ENCODE measurements at places on chromosomes 5 and 9. TPM values are rescaled to one million over a fixed set of nuclear protein-coding genes. Genes with fewer than 3 reads are reported as not detected.
A peak's percentile ranks its signal among the peaks of the same experiment; 100 is the strongest.

BARX1 gene
- total RNA-seq = not detected

RNF180 gene
- not detected for total RNA-seq

GNA14 gene
- not detected for total RNA-seq

ZNF883 gene
- total RNA-seq = 6.6 TPM

DNA sequence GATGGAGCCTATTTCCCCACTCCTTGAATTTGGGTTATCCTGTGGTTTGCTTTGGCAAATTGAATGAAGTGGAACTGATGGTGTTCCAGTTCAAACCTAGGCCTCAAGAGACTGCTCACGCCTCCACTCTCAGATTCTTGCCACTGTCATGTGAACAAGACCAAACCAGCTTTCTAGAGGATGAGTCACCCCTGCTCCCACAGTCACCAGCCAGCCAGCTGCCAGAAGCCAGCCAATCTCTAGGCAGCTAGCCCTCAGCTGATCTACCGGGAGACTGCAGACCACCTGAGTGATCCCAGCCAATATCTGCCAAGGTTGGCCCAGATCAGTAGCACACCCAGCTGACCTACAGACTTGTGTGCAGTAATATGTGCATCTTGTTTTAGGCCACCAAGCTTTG, 300.6 kb downstream of the TMEM38B start:
- DNase-seq = peak; percentile 2

GRCh38 chr9:80794197-80794596, 895.1 kb downstream of the TLE1 start:
- DNase-seq = no peak

DNA sequence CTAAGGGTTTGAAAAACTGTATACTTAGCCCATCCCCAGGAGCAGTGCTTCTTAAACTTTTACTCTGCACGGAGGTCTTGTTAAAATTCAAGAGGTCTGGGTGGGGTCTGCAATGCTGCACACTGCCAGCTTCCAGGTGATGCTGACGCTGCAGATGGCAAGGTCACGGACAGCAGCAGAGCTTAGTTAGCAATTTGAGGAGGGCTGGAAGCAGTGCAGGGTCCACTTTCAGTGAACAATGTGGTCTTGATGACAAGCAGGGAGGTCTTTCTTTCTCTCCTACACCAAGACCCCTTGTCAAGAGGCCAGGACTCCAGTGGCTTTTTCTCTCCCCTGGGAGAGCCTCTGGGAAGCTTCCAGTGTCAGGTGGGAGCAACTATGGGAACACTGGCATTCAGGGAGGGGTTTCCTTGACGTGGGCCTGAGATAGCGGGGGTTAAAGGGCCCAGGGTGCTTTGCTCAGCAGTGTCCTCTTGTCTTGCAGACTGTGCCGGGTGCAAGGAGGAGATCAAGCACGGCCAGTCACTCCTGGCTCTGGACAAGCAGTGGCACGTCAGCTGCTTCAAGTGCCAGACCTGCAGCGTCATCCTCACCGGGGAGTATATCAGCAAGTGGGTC, 65.0 kb upstream of the AFAP1L1 start:
- no peak for DNase-seq

- DNase-seq = no peak
Observed at GRCh38 chr5:33944543-33945132, 8.5 kb downstream of the RXFP3 start.

DNA sequence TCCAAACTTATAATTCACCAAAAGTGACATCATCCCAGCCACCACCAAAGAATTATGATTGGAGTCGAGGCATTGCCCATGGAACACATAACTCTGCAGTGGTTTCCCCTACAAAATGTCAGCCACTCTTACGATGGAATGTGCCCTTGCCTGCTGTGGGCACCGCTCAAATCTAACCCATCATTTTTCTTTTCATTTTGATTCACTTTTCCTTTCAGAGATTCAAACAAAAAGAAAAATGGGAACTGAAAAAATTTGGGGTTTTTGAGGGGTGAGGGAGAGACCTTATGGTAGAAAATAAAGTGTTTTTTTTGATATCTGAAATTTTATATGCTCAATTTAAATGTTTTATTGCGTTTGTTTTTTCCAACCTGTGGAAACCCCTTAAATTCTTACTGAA, 28.1 kb downstream of the SMARCA2 start:
- DNase-seq = no peak

DNA sequence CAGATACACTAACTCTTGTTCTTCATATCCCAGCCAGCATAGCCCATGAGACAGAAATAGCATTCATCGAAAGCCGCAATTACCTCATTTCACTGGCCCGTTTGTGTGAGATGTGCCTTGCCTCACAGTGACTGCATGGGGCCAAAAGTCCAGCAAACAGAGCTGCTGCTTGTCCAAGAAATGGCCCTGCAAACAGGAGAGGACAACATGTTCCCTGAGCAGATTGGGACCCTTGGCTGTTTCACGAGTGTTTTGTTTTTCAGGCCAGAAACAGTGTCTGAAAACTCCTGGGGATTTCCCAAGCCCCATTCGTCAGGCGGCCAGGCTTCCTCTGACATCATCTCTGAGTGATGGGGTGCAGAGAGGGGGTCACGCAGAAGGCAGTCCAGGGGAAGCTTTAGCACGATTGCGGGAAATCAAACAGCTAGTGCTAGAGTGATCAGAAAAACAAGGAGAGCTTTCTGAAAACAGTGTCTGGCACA, 503.6 kb upstream of the PAPPA start:
- DNase-seq = peak; percentile 66

DNA sequence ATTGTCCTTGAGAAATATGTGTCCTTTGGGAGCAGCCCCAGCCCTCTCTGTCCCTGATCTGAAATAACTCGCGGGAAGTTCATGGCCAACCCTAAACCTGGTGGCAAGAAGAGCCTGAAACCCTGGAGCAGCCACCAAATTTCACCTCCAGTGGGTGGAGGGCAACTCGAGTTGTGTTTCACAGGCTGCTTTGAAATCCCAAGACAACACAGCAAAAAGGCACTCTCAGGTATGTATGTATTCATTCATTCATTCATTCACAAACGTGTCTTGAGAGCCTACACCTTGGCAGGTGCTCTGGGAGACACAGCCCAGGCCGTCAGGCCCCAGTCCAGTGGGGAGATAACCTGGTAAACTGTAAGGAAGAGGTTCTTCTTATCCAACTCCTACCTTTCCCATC, 35.7 kb upstream of the ALDH1B1 start:
- DNase-seq = no peak

GRCh38 chr9:37796232-37796631, 4.4 kb upstream of the DCAF10 start:
- DNase-seq = no peak

DNA sequence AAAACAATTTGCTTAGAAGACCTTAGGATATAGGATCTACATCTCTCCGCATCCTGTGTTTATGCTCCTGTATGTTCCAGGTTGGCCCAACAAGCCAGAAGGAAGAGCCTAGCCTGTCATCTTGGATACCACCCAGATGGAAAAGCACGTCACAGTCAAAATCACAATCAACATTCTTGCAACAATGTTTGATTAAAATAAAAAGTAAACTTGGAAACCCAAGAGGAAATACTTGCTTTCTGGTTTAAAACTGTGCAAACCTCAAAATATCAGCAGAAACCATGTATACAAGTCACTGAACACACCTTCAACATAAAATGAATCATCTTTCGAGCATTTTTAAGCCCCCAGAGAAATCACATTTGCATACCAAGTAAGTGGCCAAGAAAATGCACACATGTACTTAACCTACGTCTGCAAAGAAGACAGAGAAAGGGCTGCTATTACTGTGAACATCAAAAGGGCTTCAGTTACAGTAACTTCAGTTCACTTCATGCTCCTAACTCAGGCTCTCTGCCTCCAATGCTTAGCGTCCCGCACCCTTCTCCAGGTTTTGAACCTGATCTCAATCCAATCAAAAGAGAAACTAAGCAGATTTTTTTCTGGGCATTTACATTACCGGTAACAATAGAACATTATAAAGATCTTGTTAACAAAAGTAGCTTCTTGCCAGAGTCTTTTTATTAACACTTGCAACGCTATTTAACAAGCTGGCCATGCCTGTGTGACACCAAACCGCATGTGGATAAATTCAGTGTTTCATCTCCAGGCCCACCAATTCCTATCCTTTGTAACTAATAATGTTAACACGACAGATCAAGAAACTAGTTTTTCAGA, 1.3 kb downstream of the ENC1 start:
- peak; percentile 59 for DNase-seq
